Kidney (tissue), 22 donors: ENCODE measurements at places on chromosomes 6 and 20.

DNA sequence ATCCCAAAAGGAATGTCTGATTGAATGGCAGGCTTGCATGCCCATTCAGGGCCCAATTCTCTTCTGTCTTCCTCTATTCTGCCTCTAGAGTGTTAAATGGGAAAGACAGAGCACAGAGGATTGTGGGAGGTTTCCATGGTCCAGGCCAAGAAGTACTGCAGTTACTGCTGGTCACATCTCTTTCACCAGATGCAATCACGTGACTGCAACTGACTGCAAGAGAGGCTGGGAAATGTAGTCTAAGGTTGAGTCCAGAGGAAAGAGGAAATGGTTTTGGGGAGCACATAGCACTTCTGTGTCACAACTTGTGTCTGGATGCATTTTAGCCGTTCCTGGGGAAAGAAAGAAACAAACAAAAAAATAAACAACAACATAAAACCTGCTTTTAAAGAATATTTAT is 336.4 kb upstream of the BTBD3 start:
- DNase-seq: no peak

- DNase-seq: no peak
Observed at GRCh38 chr6:28816909-28817807, 106.6 kb downstream of the TRIM27 start.

DNA sequence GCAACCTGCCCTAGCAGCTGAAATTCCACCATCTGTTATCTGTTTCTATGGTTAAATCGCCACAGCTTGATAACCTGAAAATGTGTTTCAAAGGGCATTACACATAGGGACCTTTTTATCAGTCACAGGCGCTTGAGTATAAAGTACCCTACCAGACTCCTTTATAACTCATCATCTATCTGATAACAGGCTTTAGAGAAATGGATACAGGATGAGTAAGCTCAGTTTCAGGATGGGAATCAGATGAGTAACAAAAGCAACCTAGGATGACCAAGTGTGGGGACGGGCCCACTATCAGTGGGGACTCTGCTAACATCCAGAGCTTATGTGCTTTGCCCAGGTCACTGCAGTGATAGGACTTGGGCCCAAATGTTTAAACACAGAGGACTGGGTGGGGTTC is 75.6 kb downstream of the PRND start:
- no peak for DNase-seq

- no peak for DNase-seq
Observed at GRCh38 chr6:32602383-32602782, 12.7 kb upstream of the HLA-DRB1 start.

- DNase-seq: peak; percentile 56
Observed at GRCh38 chr6:25042036-25042521, 106.3 kb upstream of the RIPOR2 start.

DNA sequence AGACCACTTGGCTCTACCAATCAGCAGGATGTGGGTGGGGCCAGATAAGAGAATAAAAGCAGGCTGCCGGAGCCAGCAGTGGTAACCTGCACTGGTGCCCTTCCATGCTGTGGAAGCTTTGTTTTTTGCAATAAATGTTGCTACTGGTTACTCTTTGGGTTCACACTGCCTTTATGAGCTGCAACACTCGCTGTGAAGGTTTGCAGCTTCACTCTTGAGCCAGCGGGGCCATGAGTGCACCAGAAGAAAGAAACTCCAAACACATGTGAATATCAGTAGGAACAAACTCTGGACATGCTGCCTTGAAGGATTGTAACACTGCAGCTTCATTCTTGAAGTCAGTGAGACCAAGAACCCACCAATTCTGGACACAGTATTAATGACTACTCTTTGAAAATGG is 89.9 kb upstream of the MBOAT1 start:
- no peak for DNase-seq

- DNase-seq: peak; percentile 48
Observed at GRCh38 chr6:168934660-168935627, 318.7 kb downstream of the THBS2 start.

GRCh38 chr6:54198134-54198533 is 86.9 kb downstream of the MLIP start:
- DNase-seq: no peak

DNA sequence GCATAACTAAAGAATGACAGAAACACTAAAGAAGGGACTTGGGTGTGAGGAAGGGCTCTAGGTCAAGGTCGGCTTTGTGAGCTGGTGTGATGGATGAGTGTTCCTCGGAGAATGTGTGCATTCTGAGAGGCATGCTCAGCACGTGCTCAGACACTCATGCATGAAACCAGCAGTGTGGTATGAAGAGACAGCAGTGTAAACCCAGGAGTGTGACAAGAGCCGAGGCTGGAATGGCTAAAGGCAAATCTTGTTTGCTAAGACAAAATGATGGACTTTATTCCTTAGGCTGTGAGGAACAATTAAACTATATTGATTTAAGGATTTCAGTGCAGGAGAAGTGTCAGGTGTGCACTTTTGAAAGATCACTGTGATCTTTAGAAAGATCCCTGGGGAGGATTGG is 107.4 kb upstream of the MAP7 start:
- DNase-seq: no peak

GRCh38 chr6:52909131-52909530 is 367 bp downstream of the GSTA3 start:
- no peak for DNase-seq

DNA sequence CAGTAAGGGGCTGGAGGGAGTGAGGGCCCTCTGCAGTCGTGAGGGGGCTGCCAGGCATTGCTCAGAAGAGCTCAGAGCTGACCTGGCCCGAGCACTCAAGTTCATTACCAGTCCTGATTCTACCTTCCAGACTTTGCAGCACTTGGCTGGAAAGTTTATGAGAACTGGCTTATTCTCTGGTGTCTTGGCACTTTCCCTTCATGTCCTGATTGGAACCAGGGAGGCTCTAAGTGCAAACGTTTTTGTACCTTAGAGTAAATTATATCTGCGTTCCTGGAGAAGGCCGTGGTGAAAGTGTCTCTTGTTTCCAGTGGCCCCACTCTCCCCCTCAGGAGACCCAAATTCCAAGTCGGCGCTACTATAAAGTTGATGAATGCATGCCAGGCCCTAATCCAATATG is 402.3 kb downstream of the CDC5L start:
- peak; percentile 34 for DNase-seq

DNA sequence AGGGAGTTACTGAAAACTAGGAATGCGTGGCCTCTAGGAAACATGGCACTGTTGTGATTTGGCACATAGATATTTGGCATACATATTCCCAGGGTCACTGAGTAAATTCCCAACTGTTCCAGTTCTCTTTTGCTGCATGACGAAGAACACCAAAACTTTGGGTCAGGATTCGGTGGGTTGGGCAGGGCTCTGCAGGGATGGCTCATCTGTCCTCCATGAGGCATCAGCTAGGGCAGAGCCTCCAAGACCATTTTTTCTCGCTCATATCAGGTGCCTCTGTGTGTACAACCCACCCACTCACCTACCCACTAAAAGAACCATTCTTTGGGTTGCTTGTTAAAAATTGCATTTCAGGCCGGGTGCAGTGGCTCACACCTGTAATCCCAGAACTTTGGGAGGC is 57.1 kb downstream of the SSR1 start:
- DNase-seq: no peak

GRCh38 chr6:67411036-67411435 is 1224.0 kb upstream of the ADGRB3 start:
- DNase-seq: no peak

GRCh38 chr20:63664861-63665594 is 6.9 kb downstream of the RTEL1 start:
- peak; percentile 31 for DNase-seq

DNA sequence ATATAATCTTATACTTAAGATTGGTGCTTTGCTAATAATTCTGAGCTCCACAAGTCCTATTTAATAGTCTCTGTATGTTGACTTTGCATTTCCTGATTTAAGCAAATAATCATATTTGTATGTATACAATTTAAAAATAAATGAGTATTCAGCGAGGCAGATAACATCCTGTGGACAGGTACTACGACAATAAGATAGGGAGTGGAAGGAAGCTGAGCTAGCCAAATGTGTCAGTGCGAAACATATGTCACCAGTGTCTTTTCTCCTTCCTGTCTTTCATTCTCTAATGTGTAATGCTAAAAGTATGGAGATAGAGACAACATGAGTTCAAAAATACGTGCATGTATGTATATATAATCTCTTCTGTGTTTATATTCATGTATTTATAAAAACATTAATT is 359.6 kb upstream of the KCNQ5 start:
- DNase-seq: no peak

- DNase-seq: no peak
Observed at GRCh38 chr6:15313367-15313766, 67.5 kb downstream of the JARID2 start.

- peak; percentile 86 for DNase-seq
Observed at GRCh38 chr6:168132531-168133167, 53.6 kb upstream of the FRMD1 start.

- no peak for DNase-seq
Observed at GRCh38 chr6:28600245-28600644, 74.6 kb downstream of the GPX5 start.

- no peak for DNase-seq
Observed at GRCh38 chr6:86913795-86914194, 23.5 kb upstream of the HTR1E start.

- DNase-seq: no peak
Observed at GRCh38 chr6:72035966-72036365, 149.6 kb downstream of the RIMS1 start.

- no peak for DNase-seq
Observed at GRCh38 chr20:59033616-59034165, 1.6 kb upstream of the ATP5F1E start.

DNA sequence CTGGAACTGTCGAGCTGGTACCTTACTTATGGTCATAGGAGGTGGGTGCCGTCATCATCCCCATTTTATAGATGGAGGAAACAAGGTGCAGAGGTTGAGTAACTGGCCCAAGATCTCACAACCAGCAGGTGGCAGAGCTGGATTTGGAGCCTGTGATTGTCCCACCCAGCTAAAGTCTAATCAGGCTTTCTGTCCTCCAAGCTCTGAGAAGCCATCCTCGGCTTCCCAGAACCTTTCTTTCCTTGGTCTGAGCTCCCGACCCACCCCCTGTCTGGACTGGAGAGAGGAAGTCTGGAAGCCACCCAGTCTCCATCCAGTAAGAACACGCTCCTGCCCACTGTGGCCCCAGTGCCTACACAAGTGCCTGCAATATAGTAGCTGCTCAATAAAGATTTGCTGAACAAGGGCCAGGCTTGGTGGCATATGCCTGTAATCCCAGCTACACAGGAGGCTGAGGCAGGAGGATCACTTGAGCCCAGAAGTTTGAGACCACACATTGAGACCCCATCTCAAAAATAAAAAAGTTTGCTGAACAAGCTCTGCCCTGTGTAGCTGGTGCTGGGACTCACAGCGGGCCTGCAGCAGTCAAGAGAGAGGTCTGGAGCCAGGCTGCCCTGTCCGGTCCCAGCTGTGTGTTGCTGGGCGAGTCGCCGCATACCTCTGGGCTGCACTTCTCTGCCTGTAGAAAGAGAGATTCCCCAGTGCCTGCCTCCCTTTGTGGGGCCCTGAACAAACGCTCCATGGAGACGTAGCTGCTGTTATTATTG is 32.5 kb upstream of the DLGAP4 start:
- no peak for DNase-seq

DNA sequence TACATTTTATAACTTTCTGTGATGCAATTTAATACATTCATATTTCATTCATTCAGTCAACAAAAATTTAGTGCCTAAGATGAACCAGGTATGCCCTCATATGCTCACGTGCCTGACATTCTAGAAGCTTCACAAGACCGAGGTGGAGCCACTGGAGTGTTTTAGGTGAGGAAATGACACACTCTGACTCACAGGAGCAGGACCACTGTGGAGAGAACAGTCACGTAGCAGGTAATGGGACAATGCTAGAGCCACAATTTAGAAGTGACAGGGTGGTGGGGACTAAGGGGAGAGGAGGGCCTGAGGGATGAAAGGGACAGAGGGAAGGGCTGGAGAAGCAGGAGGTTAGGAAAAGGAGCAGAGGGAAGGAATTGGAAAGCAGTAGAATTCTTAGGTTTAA is 17.6 kb upstream of the HLA-A start:
- no peak for DNase-seq

DNA sequence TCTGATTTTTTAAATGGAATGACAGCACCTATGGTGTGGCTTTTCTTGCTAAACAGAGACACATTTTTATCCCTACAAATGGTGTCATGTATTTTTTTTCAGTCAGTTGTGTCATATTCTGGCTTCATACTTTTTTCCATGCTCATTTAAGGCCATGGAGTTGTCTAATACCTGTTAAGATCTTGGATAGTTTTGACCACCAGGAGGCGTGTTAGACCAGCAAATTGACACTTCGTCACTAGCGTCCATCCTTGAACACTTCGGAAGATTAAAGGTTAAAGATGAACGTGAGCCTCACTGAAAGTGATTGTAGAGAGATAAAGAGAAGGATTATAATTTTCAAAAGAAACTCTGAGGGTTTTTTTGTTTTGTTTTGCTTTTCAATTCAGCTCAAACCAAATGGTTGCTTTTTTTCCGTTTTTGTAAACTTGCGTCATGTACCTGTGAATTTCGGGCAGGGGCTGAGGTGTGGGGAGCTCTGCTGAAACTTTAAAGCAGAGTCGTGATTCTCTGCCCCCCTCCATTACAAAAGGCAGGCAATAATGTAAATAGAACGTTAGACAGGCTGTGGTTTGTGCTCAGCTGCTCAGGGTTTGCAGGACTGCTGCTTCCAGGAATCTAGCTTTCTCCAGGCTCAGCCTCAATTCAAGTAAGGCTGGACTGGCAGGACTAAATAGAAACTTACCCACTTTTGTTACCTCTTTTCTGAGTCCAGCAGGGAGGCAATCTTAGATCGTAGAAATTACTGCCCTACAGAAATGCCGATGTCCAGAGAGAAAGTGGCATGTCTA is 245.1 kb downstream of the FOXA2 start:
- DNase-seq: peak; percentile 55

DNA sequence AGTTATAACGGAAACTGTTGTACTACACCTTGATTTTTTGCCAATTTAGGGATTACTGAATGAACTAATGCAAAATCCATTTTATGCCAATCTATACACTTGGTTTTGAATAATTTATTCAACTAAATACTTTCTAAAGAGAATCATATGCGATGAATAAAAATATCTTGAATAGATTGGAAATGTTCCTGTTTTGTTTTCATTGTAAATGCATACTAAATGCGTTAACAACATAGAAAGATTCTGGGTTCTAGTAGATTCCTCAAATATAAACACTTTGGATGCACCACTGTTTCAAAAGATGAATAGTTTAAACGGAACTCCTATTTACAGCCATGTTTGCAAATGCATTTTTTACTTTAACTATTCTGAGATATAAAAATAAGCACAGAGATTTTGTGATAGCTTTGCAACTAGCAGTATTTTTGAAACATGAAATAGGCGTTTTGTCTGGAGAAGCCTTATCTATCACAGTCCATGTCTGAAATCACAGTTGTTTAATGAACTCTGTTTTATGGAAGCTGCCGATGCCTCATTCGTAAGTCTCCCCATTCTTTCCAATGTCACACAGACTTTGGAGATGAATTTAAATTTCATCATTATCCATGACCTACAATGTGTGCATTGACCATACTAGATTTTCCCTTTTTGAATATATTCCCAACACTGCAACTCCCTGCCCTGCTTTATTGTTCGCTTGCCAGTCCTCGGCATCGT is 277.7 kb upstream of the QKI start:
- DNase-seq: no peak
